ENCODE measurements at places on chromosomes 12 and 14. TPM values are rescaled to one million over a fixed set of nuclear protein-coding genes. Genes with fewer than 3 reads are reported as not detected.

Gene LRP1-AS
- total RNA-seq: not detected

Gene SLC17A8
- not detected for total RNA-seq

Gene CCDC196
- not detected for total RNA-seq

Gene GPR135
- total RNA-seq: 0.79 TPM

Gene PIWIL1
- total RNA-seq: not detected

Gene LLPH
- 16.5 TPM for total RNA-seq

Gene C12orf60
- total RNA-seq: 0.69 TPM

Gene KCNJ8
- total RNA-seq: not detected

Gene KRT73
- not detected for total RNA-seq

Gene KLHL33
- total RNA-seq: not detected

Gene KNTC1
- 36.5 TPM for total RNA-seq

Gene HSP90B1
- 763 TPM for total RNA-seq

Gene SERPINA12
- not detected for total RNA-seq

Gene PARPBP
- total RNA-seq: 22.3 TPM

Gene ARHGAP9
- total RNA-seq: 0.44 TPM

Gene BIN2
- not detected for total RNA-seq

Gene PPP1R1A
- total RNA-seq: not detected

Gene SLC25A21
- 0.94 TPM for total RNA-seq

Gene ISCA2
- 29.8 TPM for total RNA-seq

Gene PLEKHG7
- not detected for total RNA-seq

Gene AKAP5
- 4.9 TPM for total RNA-seq

Gene RBP5
- not detected for total RNA-seq

Gene B4GALNT1
- total RNA-seq: 21.6 TPM

Gene RFLNA
- total RNA-seq: 2.4 TPM

Gene KCNC2
- not detected for total RNA-seq

Gene SOX5
- total RNA-seq: 4.1 TPM

Gene CFAP54
- total RNA-seq: 1.8 TPM

Gene FITM1
- total RNA-seq: not detected

Gene PTPRQ
- total RNA-seq: 0.22 TPM

All from M059J (cell line).